ENCODE measurements at places on chromosomes 7 and 10.
A peak's percentile ranks its signal among the peaks of the same experiment; 100 is the strongest.

DNA sequence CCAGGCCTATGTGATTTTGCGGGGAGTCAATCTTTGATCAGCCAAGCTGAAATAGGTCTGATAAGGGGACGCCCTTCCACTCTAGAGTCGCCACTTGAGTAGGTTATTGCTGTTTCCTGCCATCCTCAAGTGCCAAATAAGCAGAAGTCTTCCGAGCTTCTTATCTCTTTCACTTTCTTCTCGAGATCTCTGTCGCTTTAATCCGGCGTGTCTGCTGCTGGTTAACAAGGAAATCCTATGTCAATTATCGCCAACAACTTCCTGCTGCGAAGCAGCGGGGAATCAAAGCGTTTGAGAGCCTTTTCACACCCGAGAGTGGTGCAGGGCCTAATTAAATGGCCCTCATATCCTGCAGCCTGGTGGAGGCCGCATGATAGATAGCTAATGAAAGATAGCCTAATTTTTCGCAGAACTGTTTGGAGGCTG lies 215.9 kb downstream of the RAB11FIP2 start:
- peak; percentile 91 for DNase-seq

GRCh38 chr7:69257592-69257991 lies 340.7 kb upstream of the AUTS2 start:
- no peak for DNase-seq

- DNase-seq: no peak
Measured at GRCh38 chr10:19874791-19875190, 58.6 kb downstream of the PLXDC2 start.

DNA sequence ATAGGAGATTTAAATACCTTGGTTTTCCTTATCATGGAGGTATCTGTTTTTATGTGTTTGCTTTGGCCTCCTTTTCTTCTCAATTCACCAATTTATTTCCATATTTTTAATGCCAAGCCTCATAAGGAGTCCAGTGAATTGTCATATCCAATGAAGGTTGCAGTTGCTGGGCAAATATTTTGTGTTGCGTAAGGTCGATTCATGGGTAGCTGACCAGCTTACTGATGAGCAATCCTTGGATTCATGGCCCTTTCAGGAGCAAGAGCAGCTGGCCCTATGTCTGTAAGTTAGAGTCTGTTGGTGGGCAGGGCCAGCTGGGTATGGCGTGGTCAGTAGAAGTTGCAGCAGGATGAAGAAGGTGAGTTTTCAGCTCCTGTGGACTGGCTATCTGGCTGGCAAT lies 182.9 kb downstream of the PFKFB3 start:
- DNase-seq: no peak

DNA sequence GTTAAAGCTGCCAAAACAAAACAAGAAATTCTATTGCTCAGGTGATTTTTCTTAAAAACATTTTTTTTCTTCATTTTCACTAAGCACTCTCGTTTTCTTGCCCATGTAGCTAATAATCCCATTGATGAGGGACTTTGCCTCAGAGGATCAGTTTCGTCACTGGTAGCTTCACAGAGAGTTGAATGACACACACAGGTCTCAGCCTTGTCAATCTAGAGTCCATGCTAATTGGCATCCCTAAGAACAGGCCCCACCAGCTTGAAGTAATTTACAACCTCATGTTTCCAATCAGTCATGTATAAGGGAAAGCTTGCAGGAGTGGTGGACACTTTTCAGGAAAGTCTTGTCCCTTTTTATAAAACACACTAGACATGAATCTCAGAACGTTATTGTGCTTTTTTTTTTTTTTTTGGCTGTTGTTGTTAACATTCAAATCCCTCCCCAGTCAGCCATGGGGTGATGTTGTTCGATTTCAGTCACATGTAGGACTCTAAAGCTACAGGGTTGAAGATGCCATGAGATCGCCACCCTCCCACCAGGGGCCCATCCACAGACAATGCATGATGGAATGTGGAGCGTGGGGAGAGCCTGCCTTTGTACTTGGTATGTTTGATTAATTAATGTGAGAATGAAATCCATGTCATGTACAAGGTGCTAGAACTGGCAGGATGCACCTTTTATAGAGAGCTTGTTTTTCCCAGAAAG lies 232.4 kb upstream of the FZD8 start:
- peak; percentile 25 for DNase-seq

DNA sequence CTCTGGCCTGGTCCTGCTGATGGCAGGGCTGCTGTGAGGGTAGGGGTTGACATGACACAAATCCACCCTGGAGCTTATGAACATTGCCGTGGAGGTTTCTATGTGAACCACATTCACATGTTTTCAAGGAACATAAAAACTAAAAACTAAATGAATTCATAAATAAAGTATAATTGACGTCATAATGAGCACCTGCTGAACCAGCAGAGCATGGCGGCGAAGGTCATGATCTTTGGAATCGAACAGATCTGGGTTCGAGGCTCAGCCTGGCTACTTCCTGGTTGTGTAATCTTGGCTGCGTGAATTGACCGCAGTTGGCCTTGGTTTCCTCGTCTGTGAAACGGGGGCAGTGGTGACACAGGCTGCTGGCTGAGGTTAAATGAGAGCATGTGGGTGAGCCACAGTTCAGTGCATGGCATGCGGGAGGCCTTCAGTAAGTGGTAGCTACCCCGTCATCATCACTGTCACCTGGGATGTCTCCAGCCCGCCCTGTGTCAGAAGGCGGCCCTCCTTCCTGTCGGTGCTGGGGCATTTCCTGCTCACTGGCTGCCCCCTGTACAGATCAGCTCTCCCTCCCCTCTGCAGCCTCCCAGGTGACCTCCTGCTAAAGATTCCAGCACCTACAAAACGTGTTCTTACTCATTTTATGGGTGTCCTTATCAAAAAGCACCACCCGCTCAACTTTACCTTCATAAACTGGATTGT lies 190.3 kb upstream of the SHH start:
- no peak for DNase-seq

GRCh38 chr10:120477021-120477742 lies 20.2 kb downstream of the PLPP4 start:
- DNase-seq: no peak

- no peak for DNase-seq
Measured at GRCh38 chr10:92241501-92241900, 49.4 kb downstream of the CPEB3 start.

- DNase-seq: peak; percentile 12
Measured at GRCh38 chr7:3380886-3381685, 80.0 kb downstream of the SDK1 start.

DNA sequence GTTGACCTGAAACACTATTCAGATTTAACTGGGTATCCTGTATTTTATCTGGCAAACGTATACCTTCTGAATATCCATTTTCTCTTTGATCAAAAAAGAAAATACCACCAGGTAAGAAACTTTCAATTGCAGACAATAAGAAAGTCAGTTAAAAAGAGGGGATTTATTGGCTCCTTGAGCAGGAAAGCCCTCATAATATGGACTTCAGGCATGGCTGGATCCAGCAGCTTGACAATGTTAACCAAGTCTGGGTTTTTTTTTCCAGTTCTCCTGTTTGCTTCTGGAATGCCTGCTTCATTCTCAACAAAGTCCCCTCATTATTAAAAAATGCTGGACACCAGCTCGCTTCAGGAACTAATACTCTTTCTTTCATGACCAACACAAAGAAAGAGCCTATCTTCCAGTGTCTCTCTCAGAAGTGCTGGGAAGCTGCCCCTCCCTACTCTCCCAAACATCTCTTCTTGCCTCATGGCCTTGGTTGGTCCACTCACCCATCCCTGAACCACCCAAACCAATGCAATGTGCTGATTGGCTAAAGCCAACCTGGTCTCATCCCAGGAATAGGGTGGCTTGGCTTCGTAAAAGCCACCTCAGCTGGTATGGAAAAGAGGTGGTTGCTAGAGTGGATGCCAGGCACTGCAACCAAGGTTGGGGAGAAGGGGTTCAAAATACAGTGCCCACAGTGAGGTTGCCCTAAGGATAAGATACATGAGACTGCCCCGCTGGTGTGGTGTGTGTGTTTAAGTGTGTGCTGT lies 30.6 kb upstream of the WDFY4 start:
- no peak for DNase-seq

DNA sequence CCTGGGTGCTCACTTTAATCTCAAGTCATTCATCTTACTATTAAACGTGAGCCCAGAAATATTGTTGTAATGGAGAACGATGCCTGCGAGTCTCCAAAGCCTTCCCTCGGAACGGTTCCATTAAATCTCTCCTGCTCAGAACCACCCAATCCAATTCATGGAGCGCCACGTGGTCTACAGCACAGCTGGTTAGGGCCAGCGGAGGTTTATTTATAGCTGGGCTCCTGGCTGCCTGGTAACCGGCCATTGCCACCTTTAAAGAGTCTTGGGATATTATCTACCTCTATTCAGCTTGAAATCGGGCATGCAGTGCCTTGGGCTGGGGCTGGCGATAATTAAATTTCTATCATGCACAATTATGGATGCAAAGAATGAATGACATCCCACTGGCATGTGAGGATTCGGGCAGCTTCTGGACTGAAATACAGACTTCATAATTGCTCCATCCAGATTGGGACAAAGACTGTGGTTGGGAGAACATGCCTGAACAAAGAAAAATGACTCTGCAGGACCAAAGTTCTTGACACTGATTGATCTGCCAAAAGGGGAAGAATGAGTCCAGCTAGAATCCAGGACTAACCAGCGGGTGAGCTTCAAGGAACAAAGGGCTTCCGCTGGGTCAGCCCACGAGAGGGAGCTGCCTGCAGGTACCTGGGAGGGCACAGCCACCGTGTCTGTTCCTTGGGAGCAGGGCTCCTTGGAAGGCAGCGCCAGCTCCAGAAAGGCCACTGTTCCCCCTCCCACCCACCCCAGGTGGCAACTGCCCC lies 7.3 kb downstream of the FAM20C start:
- peak; percentile 62 for DNase-seq

DNA sequence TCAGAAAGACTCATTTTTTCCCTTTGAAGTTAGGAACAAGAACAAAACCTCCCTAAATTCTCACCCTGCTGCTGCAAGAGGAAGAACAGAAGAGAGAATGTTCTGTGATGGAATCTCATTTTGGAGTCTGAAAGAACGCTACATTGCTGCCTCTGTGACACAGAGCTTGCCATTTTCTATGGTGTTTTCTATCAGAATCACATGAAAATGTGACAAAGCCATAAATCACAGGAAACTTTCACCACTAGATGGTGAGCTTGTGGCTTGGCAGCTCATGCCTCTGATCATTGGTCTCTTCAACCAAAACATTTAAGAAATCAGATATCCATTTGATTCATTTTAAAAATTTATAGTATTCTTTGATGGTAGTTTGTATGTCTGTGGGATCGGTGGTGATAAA lies 82.9 kb downstream of the CADPS2 start:
- peak; percentile 49 for DNase-seq

GRCh38 chr7:91046322-91047089 lies 217.7 kb upstream of the FZD1 start:
- no peak for DNase-seq

DNA sequence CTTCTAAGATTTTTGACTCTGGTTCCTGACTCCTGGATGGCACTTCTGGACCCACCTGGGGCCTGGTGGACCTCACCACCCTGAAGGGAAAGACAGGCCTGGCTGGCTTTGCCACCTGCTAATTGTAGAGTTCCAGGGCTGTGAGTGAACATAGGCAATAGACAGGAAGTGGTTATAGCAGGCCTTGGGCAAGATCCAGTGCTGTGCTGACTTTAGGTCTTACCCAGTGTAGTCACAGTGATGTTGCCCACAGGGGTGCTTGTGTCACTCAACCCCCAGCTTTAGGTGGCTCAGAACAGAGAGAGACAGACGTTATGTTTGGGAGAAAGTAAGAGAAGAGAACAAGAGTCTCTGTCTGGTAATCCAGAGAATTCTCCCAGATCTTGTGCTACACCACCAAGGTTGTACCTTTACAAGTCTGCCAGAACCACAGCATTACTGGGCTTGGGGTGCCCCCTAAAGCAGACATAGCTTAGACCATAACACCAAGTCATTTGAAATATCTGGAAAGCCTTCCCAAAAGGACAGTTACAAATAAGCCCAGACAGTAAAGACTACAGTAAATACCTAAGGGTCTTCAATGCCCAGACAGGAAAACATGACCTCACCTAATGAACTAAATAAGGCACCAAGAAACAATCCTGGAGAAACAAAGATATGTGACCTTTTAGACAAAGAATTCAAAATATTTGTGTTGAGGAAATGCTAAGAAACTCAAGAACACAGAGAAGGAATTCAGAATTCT lies 303.4 kb downstream of the PCLO start:
- DNase-seq: no peak

DNA sequence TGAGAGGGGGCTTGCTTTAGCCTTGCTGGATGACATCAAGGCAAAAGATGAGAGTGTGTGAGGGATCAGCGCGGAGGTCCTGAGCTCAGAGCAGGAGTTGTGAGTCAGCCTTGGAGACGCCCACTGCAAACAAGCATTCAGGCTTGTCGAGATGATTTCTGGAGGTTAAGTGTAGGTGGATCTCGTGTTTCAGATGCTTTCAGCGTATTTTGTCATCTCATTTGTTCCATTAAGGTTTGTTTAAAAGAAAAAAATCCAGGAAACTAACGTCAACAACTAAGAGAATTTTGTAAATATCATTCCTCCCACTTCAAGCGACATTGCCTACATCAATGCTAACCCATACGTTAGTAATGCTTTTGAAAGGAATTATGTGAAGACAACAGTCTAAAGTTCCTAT lies 715.4 kb upstream of the NRP1 start:
- DNase-seq: no peak

GRCh38 chr7:127383123-127383835 lies 9.2 kb downstream of the ZNF800 start:
- no peak for DNase-seq

- no peak for DNase-seq
Measured at GRCh38 chr10:29751684-29752083, 116.9 kb upstream of the SVIL start.

DNA sequence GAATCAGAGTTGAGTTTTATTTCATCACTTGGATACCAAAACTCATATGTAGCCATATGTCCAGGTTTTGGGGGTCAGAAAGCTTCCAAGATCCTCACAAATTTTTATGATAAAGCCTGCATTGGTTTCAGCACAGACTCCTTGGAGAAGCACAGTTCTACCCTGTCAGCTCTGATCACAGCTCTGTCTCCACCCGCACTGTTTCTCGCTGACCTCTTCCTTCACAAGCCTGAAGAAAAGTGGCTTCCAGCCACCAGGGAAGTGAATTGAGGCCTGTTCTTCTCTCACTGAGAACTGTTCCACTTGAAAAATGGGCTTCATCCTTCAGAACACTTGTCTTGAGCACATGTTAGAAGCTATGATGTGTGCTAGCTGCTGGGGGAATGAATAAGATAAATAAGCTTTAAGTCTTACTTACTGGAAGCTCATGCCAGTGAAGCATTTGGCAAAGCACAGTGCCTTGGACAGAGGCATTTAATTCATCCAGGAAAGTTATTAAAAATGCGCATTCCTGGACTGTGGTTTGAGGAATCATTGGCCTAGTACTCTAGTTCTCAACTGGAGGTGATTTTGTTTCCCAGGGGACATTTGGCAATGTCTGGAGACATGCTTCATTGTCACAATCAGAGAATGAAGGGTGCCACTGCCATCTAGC lies 133.6 kb downstream of the BMPER start:
- no peak for DNase-seq
